ENCODE measurements at places on chromosomes 16 and 17.

DNA sequence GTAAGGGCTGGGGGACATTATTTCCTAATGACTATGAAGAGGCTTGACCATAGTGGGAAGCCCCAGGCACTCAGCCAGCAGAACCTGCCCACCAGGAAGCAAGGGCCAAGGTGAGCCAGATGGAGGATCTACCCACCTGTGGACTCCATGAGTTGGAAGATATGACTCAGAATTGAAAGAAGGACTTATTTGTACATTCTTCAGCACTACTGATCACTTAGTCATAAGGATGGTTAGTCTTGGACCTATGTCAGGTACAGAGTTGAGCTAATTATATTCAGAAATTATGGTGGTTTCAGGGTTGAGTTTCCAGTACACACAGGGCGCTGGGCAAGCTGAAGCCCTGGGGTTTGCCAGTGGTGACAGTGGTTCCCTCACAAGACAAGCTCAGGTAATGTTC, 24.0 kb upstream of the GRIN2A start:
- DNase-seq = no peak

GRCh38 chr16:50329446-50330189, 39.2 kb downstream of the BRD7 start:
- no peak for DNase-seq

- no peak for DNase-seq
Measured at GRCh38 chr16:11706180-11706742, 36.4 kb downstream of the TXNDC11 start.

DNA sequence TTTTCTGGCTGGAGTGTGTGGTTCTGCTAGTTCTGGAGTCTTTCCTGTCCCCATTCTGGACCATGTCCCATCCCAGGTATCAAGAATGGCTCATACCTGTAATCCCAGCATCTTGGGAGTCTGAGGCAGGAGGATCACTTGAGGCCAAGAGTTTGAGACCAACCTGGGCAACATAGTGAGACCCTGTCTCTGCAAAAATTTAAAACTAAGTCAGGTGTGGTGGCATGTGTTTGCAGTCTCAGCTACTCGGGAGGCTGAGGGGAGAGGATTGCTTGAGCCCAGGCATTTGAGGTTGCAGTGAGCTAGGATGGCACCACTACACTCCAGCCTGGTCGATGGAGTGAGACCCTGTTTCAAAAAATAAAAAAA, 15.3 kb upstream of the WNT3 start:
- DNase-seq = no peak

GRCh38 chr16:79261944-79262552, 338.5 kb downstream of the MAF start:
- DNase-seq = no peak

DNA sequence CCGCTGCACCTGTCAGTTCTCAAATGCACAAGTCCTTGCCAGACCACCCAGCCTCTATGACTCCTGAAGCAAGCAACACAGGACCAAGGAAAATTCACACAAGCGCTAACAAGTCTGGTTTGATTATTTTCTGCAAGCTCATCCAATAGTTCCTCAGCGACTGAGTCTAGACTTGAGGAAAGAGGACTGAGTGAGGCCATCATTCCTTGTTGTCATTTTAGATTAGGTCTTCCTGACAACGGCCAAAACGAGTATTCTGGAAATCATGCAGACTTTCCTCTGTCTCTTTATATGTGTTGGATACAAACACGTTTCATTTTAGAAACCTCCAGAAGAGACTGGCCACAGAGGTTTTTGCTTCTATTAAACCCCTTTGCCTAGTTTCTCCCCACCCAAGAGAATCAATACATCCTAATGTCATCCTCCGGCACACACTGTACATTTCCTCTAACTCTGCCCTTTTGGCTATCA, 561 bp downstream of the CCDC47 start:
- DNase-seq = no peak

DNA sequence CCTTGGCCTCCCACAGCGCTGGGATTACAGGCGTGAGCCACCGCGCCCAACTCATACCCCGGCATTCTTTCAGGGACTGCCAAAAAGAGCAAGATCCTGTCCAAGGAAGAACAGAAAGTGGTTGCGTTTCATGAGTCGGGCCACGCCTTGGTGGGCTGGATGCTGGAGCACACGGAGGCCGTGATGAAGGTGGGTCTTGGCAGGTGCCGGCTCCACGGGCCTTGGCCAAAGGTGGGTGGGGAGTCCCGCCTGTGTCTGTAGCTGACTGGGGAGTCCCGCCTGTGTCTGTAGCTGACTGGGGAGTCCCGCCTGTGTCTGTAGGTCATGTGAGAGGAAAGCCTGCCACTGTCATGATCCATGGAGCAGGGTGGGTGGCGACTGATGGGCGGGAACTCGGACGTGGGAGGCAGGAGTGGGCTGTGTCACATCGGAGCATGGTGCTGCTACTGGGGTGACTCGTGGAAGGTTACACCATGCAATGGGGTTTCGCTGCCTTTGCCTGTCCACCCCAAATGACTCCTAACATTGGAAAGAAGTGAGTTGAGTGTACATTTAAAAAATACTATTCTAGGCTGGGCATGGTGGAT, 10.0 kb upstream of the RPL13 start:
- DNase-seq = no peak

DNA sequence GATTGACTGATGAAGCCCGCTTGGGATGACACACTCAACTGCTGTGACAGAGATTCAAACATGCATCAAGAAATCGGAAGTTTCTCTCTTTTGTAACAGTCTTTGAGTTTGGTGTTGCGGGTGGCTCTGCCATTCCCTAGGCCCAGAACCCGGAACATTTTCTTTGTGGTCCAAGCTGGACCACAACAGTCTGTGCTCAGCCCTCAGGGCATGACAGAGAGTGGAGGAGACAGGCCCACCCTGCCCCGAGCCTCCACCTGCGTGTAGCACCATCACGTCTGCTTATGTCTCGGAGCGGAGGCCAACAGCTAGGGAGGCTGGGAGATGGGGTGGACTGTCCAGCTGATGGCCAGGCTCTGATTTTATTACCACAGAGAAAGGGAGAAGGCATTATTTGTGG, 64.5 kb downstream of the SHISA6 start:
- no peak for DNase-seq

DNA sequence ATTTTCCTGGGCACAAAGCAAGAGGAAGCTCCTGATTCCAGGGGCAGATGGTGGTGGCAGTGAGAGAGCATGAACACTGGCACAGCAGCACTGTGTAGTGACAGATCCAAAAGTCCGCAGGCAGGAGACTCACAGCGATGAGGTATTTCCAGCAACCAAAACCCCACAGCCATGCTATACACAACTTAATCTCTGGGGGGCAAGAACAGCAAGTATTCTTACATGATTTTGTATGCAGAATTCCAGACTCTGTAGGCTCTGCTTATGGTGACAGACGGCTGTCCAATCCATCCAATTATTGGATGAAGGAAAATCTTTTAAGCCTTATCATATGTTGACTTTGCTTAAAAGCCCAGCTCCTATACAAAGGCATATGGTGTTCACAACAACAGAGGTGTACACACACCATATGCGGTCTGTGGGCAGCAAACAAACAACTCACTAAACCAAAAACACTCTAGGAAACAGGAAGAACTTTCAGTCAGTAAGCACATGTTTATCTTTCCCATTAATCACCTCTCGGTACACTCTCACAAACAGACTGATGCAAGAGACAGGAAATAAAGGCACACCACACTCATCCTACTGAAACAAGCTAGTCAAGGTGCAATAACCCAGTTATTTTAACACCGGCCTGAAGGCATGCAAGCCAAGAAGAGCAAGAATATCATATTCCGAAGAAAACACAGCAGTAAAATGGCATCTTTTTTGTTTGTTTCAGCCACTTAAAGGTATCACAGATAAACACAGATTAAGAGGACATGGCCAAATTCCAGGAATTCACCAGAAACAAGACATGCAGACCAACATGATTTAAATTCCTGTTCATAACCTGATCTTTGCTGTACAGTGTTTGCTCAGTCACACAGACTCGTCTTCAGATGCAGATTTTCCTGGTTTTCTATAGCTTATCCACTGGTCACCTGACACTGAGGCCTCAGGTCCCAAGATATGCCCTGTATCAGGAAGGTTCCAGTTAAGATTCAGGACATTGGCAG, 47.8 kb downstream of the ERN1 start:
- DNase-seq = peak; percentile 35

DNA sequence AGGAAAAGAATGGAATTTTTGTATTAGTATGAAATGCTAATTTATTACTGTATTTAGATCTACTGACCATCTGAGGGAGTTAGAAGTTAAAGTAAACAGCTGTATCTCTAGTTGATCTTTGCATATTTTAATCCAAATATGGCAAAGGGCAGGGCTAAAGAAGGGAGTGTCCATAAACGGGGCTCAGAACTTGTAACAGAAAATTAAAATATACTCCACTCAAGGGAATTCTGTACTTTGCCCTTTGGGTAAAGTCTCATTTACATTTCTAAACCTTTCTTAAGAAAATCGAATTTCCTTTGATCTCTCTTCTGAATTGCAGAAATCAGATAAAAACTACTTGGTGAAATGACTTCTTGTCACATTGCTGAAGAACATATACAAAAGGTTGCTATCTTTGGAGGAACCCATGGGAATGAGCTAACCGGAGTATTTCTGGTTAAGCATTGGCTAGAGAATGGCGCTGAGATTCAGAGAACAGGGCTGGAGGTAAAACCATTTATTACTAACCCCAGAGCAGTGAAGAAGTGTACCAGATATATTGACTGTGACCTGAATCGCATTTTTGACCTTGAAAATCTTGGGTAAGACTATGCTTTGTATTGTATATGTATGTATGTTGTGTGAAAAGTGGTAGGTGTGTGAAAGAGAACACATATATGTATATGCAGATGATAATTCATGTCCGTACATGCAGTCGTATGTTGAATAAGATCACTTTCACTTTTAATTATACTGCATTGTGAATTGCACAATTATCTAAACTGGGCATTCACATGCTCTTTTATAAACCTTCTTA, at the start of gene ASPA:
TSS of gene ASPA (plus strand) at position 186 of the 799 bp plus-strand sequence. CDS start at position 349, 163 bp downstream.
- DNase-seq = no peak

GRCh38 chr16:59168461-59169114, 434.5 kb upstream of the GOT2 start:
- no peak for DNase-seq

- DNase-seq = no peak
Measured at GRCh38 chr16:24685539-24686432, 43.7 kb upstream of the TNRC6A start.

- peak; percentile 72 for DNase-seq
Measured at GRCh38 chr17:60142872-60143499, 6.8 kb upstream of the CA4 start.

DNA sequence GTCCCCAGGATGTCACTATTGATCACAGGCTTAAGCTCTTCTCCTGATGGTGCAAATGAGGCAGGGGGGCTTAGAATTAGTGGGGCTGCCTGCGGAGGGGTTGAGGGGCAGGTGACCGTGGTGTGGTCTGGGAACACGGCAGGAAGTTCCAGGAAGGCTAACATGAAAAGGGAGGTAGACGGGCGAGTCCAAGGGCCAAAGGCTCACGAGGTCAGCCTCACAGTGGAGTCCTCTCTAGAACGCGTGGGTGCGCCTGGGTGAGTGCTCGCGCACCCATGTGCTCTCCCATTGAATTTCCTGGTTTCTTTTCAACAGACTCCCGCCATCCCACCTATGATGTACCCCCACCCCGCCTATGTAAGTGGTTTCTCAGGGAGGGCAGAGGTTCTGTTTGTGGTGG, 15.2 kb downstream of the LGALS9 start:
- no peak for DNase-seq

DNA sequence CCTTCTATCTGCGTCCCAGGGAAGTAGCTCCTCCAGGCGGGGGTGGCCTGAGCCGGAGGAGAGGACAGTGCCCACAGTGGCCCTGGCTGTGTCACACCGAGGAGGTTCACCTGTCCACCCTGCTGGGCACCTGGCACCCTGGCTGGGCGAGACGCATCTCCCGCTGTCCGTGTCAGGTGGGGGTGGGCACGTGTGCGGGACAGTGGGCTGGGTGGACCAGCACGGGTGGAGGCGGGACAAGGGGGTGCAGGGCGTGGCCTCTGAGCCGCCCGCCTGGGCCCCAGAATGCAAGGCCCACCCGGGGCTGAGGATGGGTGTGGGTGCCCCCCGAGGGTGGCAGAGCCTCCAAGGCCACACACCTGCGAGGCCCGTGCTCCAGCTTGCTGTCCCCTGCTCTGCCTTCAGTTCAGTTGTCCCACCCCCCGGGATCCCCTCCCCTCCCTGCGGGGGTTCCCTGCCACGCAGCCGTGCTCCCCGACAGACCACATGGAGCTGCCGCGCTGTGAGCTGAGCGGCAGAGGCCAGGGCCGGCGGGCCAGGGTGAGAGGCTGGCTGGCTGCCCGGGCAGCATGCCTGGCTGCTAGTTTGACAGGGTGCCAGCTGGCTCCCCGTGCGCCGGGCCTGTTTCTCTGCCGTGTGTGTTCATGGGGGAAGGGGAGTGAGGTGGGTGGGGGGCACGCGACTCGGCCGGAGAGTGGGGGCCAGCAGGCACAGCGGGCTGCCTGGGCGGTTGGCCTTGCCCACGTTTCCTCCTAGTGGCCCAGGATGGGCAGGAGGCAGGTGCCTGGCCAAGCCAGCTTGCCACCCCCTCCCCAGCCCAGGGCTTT, 33.9 kb downstream of the BAHCC1 start:
- no peak for DNase-seq

GRCh38 chr17:77504652-77505155, 363.9 kb downstream of the SEC14L1 start:
- DNase-seq = no peak

GRCh38 chr16:50308237-50308965, 42.0 kb downstream of the ADCY7 start:
- DNase-seq = peak; percentile 4

GRCh38 chr17:67059372-67059771, 15.0 kb downstream of the CACNG1 start:
- DNase-seq = no peak

DNA sequence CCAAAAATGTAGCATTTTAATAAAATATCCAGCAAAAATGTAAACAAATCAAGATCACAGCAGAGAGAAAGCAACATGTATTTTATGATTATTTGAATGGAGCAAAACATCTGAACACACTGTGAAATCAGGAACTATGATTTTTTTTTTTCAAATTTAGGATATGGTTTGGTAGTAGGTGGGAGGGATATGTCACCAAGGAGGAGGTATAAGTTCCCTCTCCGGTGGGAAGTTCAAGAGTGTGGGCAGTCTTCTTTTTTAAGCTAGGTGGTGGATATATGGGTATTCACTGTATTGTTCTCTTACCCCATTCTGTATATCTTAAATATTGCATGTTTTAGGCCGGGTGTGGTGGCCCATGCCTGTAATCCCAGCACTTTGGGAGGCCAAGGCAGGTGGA, 10.2 kb downstream of the CDR2 start:
- no peak for DNase-seq
